HT-29 (cell line): ENCODE measurements at places on chromosomes 13 and 19.
A peak's percentile ranks its signal among the peaks of the same experiment; 100 is the strongest.

DNA sequence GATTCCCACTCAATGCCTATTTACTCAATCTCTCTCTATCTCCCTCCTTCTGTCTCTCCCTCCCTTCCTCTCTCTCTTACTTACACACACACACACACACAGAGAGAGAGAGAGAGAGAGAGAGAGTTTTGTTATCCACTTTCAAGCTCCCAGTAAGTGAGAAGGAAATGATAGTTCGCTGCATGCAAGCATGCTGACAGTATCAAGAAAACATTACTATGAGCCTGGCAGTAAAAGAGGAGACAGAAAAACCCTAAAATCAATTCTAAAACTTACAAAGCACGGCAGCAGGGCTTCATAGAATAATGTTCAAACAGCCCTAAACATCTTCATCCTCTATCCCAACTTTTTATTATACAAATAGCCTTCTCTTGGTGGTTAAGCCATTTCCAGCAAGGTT lies 171.9 kb downstream of the FOXO1 start:
- no peak for DNase-seq

DNA sequence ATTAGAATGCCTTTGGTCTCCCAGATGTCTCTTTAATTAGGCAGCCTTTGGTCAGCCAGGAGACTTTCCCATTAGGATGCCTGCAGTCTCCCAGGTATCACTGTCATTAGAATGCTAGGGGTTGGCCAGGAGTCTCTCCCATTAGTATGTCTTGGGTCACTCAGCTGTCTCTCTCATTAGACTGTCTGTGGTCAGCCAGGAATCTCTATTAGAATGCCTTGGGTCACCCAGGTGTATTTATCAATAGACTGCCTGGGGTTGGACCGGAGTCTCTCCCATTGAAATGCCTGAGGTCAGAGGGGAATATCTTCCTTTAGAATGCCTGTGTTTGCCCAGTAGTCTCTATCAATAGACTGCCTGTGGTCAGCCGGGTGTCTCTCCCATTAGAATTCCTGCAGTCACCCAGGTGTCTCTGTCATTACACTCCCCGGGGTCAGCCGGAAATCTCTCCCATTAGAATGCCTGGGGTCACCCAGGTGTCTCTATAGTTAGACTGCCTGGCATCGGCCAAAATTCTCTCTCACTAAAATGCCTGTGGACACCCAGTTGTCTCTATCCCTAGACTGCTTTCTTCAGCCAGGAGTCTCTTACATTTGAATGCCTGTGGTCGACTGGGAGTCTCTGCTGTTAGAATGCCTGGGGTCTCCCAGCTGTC lies 1460.3 kb downstream of the UQCRFS1 start:
- DNase-seq = no peak

DNA sequence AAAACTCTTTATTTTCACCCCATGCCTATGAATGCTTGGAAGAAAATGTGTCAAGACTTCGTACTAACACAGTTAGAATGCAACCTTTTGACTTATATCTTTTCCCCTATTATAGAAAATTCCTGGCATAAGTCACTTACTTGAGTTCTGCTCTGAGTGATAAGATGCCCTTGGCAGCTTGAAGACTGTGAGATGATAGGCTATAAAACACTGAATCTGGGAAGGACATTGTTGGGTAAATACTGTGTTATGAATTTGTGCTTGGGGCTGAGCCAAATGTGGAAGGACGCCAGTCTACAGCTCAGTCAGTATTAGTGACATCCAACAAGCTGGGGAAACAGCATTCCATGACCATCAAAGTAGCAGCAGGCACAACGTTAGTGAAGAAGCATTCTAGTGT lies 368.0 kb upstream of the SGCG start:
- no peak for DNase-seq

DNA sequence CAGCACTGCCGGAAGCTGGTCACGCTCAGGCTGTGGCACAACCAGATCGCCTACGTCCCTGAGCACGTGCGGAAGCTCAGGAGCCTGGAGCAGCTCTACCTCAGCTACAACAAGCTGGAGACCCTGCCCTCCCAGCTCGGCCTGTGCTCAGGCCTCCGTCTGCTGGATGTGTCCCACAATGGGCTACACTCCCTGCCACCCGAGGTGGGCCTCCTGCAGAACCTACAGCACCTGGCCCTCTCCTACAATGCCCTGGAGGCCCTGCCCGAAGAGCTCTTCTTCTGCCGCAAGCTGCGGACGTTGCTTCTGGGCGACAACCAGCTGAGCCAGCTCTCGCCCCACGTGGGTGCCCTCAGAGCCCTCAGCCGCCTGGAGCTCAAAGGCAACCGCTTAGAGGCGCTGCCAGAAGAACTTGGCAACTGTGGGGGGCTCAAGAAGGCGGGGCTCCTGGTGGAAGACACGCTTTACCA lies 3.2 kb upstream of the MAP2K7 start:
- DNase-seq = no peak

DNA sequence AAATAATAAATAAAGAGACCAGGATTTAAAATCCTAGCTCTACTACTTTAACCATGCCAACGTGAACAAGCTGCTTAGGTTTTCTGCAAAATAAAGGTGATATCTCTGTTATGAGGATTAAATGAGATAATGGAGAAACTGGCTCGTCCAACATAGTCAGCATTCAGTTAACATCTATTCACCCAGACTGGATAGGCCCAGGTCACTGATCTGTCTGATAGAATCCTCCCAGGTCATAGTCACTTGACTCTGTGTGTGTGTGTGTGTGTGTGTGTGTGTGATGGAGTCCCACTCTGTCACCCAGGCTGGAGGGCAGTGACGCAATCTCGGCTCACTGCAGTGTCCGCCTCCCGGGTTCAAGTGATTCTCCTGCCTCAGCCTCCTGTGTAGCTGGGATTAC lies 12.9 kb upstream of the RAB8A start:
- DNase-seq = no peak

DNA sequence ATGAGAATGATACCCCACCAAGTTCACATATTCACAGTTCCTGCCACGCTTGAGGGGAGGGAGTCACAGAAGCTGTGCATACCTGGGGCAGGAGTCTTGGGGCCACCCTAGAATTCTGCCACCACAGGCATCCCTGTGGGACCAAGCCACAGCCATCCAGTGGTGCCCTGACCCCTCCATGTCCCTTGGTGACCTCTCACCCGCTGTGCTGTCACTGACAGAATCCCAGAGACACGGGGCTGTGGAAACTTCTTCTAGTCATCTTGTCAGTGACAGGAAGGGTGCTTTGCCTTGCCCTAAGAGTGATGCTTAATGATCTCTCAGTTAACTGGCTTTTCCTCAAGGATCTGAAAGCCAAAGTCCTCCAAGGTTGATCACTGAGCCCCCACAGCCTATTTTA lies 58.4 kb upstream of the UQCRFS1 start:
- DNase-seq = no peak

DNA sequence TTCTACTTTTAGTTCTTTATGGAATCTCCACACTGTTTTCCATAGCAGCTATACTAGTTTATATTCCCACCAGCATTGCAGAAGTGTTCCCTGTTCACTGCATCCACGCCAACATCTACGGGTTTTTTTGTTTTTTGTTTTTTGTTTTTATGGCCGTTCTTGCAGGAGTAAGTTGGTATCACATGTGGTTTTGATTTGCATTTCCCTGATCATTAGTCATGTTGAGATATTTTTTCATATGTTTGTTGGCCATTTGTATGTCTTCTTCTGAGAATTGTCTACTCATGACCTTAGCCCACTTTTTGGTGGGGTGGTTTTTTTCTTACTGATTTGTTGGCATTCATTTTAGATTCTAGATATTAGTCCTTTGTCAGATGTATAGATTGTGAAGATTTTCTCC lies 89.7 kb downstream of the FRY start:
- DNase-seq = no peak

GRCh38 chr13:42119875-42120274 lies 71.4 kb downstream of the DGKH start:
- DNase-seq = no peak

DNA sequence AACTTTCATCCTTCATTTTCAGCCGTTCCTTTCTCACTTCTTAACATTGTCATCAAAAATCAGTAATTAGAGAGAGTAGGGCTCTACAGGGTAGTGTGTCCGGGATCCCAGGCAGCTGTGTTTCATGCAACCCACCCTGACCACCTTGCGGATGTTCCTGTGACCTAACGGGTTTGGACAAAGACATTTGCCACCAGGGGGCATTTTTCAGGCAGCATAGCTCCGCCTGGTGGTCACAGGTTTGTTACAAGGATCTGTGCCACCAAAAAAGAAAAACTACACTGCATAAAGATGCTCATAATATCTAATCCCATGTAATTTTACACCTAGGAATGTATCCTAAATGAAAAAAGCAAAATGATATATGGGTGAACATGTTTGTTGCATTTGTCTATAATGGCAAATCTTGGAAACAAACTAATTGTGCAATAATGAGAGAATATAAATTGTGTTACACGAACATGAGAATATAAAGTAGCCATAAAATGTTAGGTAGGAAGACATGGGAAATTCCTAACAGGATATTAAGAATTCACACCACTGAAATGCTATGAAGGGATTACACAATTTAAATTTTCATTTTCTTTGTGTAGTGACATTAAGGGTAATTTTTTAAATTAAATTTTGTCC lies 123.0 kb downstream of the SLC7A1 start:
- DNase-seq = peak; percentile 95

DNA sequence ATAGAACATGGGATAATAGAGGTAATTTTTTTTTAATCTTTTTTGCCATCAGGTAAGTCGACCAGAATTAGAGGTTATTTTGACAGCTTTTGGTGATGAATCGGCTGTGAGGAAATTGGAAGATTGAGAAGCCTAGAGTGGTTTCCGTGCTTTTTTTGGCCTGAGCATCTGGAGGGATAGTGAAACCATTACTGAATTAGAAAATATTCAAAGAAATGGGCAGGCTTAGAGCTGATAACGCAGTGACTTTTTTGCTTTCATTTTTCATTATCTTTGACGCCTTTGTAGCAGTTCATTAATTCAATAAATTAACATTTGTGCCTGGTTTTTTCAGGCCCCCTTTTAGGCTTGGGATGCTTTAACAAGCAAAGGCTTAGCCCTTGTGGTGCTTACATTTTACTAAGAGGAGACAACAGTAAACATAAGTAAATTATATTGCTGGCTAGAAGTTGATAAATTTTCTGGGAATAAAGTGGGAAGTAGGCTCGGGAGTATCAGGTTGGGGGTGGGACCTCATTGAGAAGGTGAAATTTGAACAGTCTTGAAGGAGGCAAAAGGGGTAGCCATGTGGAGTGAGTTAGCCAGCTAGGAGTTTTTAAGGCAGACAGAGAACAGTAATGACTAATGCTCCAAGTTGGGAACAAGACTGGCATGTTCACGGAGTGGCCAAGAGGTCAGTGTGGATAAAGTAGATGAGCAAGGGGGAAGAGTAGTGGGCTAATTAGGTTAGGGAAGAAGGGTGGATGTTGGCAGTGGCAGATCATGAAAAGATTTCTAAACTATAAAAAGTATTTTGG lies 36.5 kb downstream of the GTF2F2 start:
- no peak for DNase-seq

DNA sequence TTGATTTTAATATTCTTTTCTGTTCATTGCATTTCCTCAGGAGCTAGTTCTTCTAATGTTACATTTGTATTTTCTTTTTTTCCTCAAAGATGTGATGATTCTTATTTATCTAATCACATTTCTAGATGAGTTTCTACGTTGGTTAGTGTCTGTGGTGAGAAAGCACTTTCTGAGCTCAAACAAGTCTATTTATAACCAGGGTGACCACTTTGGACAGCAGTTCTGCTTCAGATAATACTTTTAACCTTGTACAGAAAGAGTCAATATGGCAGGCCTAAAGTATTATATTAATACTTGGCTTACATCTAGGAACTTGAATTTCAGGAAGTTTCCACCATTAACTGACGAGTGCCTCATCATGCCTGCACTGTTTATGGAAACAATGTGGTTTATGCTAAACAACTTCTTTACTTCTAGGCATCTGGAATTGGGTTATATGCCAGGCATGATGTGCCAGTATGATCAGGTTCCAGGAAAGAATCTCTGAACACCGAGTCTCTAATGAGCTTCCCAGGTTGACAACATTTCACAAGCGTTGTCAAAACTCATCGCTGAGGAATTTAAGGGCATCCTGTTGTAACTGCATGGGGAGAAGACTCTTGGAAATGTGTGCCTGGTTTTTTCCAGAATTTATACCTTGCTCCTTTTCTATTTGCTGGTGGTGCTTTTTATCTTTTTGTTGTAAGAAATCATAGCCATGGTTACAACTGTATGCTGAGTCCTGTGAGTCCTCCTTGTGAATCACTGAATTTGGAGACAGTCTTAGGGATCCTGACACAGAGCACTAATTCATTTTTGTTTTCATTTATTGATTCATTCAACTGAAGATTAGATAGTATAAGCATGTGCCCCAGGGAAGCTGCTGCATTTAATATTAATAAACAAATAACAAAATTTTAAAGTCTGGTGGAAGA lies 344.4 kb upstream of the PCDH9 start:
- no peak for DNase-seq

- peak; percentile 78 for DNase-seq
Measured at GRCh38 chr13:30486230-30487074, 20.7 kb upstream of the HMGB1 start.

- no peak for DNase-seq
Measured at GRCh38 chr19:54262066-54262465, 5.0 kb upstream of the LILRB5 start.

DNA sequence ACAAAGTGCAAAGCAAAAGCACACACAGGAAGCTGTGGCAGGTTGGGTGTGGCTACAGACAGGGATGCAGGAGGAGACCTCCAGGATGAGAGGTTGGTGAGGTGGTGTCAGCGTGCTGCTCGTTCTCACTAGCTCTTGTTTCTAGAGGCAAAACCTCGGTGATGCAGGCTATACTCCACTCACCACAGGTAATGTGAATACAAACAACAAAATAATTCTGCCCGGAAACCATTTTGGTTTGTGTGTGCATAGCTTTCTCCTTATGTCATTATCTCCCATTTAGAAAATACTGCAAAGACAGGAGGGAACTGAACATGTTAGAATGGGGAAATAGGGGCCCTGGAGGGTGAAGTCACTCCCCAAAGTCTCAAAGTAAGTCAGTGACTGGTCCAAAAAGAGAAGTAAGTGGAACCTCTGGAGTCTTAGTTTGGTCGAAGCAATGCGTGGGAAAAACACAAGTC lies 9.4 kb downstream of the LCP1 start:
- DNase-seq = no peak

DNA sequence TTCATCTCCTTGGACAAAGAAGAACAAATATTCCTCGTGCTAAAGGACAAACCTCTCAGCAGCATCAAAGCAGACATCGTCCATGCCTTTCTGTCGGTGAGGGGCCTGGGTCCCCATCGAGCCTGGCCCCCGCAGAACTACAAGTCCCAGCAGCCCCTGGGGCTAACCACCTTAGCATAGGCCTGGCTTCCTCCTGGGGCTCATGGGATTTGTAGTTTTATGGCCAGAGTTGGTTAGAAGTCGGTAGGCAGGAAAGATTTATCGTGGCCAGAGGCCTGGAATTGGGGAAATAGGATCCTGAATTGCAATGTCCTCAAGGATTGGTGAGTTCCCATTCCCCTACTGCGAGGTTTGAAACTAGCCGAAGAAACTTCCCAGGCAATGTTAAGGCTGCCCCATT lies 19.6 kb downstream of the TMEM150B start:
- peak; percentile 75 for DNase-seq

- DNase-seq = no peak
Measured at GRCh38 chr19:38031423-38031770, 124.4 kb downstream of the SIPA1L3 start.
